ENCODE measurements at places on chromosomes 11 and 22.

GRCh38 chr22:49564054-49564453, 263.6 kb downstream of the BRD1 start:
- H3K4me3 ChIP-seq: no peak overlapping the region
- H3K27ac ChIP-seq: no peak overlapping the region
- H3K27me3 ChIP-seq: no peaks in the 10 kb centered on the region
- H3K4me1 ChIP-seq: peaks cover 2% of the 10 kb centered on the region
- DNase-seq: no peak
- no peaks in the 10 kb centered on the region for H3K36me3 ChIP-seq

DNA sequence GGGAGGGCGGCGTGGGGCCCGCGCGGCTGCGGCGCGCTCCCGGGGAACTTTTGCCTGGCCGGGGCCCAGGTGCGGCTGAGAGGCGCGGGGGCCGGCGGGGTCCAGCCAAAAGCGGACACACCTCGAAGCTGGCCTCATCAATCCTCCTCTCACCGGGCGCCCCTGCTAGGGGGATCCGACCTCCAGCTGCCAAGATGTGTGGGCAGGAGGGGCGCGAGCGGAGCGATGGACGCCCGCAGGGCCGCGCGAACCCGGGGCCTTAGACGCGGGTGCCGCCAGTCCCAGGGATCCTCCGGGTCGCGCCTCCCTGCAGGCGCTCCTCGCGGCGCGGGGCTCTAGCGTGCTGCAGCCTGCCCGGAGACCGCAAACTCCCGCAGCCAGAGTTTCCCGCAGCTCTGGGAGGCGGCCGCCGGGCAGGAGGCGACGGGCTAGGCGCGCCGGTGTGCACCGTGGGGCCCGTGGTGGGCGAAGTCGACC, 785 bp downstream of the IGSF9B start:
- no peak for DNase-seq
- H3K4me1 ChIP-seq: peaks cover 28% of the 10 kb centered on the region
- H3K27ac ChIP-seq: peak overlapping the region; percentile 16
- H3K36me3 ChIP-seq: no peaks in the 10 kb centered on the region
- H3K27me3 ChIP-seq: peaks cover 14% of the 10 kb centered on the region
- H3K4me3 ChIP-seq: peak overlapping the region; percentile 89

DNA sequence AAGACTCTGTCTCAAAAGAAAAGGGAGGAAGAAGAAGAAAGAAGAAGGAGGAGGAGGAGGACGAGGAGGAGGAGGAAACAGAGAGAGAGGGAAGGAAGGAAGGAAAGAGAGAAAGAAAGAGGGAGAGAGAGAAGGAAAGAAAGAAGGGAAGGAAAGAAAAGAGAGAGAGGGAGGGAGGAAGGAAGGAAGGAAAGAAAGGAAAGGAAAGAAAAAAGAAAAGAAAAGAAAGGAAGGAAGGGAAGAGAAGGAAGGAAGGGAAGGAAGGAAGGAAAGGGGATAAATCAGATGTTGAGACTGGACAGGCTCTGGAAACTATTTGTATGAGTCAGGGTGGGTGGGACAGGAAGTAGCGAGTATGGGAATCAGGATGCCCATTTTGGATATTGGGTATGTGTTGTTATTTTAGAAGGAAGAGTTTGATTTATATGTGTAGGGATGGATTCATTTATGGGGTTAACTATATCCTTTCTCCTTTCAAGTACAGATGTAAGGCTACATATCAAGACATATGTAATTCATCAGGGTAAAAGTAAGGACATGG, 6.0 kb upstream of the RPL3 start:
- no peak overlapping the region for H3K4me3 ChIP-seq
- H3K27ac ChIP-seq: peak overlapping the region; percentile 67
- no peak for DNase-seq
- H3K4me1 ChIP-seq: no peaks in the 10 kb centered on the region
- no peaks in the 10 kb centered on the region for H3K27me3 ChIP-seq

- H3K27ac ChIP-seq: no peak overlapping the region
- H3K4me1 ChIP-seq: peaks cover 13% of the 10 kb centered on the region
- H3K4me3 ChIP-seq: no peak overlapping the region
- DNase-seq: no peak
- H3K27me3 ChIP-seq: no peaks in the 10 kb centered on the region
Measured at GRCh38 chr11:67648140-67648795, 2.3 kb downstream of the ACY3 start.

DNA sequence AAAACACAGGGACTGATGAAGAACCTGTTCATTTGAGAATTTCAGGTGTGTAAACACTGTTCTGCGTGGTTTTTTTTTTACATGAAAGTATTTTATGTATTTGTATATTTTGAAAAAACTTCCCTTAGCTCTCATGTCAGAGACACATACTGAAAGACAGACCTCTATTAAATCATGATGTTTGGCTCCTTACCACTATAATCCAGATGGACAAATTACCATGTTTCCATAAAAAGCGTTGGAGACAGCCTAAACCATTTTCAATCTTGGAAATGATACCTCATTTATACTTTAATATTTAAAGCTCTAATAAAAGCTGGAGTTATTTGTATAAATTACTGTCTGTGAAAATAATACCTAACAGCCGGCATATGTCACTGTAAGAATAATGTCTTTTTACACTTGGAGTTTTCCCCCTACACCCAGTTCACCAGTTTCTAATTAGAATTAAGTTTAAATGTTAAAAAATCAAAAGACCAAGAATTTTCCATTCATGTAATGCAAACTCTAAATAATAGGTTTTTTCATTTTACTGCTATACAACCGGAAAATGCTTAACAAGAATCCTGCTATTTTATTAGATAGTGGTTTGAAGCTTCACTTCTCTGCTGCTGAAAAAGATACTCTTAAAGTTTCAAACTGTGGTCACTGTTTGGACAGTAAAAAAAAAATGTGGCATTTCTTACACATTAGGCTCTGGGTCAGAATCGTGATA, 30.8 kb downstream of the APLP2 start:
- no peaks in the 10 kb centered on the region for H3K36me3 ChIP-seq
- no peaks in the 10 kb centered on the region for H3K27me3 ChIP-seq
- DNase-seq: no peak
- H3K4me1 ChIP-seq: peaks cover 8% of the 10 kb centered on the region
- no peak overlapping the region for H3K4me3 ChIP-seq

- no peaks in the 10 kb centered on the region for H3K36me3 ChIP-seq
- H3K4me1 ChIP-seq: peaks cover 11% of the 10 kb centered on the region
- H3K27me3 ChIP-seq: peaks cover 23% of the 10 kb centered on the region
- H3K4me3 ChIP-seq: no peak overlapping the region
- no peak for DNase-seq
Measured at GRCh38 chr11:64607381-64607985, 16.5 kb downstream of the SLC22A12 start.

DNA sequence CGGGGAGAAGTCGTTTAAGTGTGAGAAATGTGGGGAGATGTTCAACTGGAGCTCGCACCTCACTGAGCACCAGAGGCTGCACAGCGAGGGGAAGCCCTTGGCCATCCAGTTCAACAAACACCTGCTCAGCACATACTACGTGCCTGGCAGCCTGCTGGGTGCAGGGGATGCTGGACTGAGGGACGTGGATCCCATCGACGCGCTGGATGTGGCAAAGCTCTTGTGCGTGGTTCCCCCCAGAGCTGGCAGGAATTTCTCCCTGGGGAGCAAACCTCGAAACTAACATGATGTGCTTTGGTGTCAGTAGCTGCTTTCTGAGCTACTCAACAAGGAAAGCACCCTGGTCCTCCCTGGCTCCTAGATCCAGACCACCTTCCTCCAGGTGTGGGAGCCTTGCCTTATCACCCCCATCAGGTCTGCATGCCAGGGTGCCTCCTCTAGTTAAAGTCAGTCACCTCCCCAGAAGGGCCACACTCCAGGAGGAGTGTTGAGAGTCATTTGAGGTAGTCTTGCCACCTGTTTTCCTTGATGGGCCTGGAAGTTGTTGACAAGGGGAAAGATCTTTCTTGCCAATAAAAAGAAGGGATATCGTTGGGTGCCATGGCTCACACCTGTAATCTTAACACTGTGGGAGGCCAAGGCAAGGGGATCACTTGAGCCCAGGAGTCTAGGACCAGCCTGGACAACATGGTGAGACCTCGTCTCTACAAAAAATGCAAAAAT, 12.9 kb downstream of the ZNF74 start:
- H3K27me3 ChIP-seq: no peaks in the 10 kb centered on the region
- H3K27ac ChIP-seq: no peak overlapping the region
- H3K4me1 ChIP-seq: peaks cover 9% of the 10 kb centered on the region
- no peak for DNase-seq
- peaks cover 7% of the 10 kb centered on the region for H3K36me3 ChIP-seq

- no peak overlapping the region for H3K4me3 ChIP-seq
- H3K36me3 ChIP-seq: no peaks in the 10 kb centered on the region
- no peaks in the 10 kb centered on the region for H3K27me3 ChIP-seq
Measured at GRCh38 chr22:44111562-44112155, 69.1 kb upstream of the PARVG start.

GRCh38 chr11:111974446-111974845, 37.3 kb downstream of the DIXDC1 start:
- peaks cover 17% of the 10 kb centered on the region for H3K4me1 ChIP-seq
- H3K36me3 ChIP-seq: peaks cover 3% of the 10 kb centered on the region
- H3K4me3 ChIP-seq: no peak overlapping the region
- DNase-seq: no peak
- H3K27me3 ChIP-seq: peaks cover 20% of the 10 kb centered on the region

DNA sequence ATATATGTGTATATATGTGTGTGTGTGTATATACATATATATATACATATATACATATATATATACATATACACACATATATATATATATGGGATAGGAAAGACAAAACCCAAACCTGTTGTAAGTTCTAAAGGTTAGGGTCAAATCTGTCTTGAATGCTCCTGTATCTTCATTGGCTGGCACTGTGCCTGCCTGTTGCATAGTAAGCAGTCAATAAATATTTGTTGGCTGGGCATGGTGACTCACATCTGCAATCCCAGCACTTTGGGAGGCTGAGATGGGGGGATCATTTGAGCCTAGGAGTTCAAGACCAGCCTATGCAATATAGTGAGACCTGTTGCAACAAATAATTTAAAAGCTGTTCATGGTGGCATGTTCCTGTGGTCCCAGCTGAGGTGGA, 205.4 kb downstream of the DBX1 start:
- no peak for DNase-seq
- H3K27me3 ChIP-seq: peaks cover 23% of the 10 kb centered on the region
- H3K4me1 ChIP-seq: peaks cover 6% of the 10 kb centered on the region

DNA sequence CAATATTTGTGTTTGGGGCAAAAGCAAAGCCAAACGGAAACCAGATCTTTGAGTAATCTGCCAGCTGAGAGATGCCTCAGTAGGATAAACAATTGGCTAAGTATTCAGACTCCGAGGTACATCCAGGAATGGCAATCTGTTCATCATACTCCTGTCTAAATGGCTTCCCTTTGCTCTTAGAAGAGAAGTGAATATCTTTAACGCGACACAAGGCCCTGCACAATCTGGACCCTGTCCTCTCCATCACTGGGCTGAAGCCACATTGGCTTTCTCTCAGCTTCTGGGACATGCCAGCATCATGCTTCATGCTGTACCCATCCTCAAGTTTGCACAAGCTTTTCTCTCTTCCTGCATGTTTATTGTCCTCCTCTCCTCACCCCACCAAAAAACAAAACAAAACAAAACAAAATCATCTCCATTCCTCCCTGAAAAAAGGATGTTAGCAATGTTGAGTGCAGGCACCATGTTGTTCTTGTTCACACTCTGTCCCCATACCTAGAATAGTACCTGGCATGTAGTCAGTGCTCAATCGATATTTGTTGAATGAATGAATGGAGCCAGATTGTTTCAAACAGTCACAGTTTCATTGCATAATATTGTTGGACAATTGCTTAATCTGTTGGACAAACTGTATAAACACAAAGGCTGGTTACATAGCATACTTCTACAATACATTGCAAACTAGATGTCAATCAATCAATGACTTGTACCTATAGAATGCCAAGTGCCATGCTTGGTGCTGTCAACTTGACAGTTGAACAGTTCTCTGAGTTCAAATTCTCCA, 38.2 kb upstream of the SESN3 start:
- no peaks in the 10 kb centered on the region for H3K4me1 ChIP-seq
- H3K27ac ChIP-seq: no peak overlapping the region
- no peaks in the 10 kb centered on the region for H3K36me3 ChIP-seq
- H3K27me3 ChIP-seq: no peaks in the 10 kb centered on the region
- no peak for DNase-seq
- H3K4me3 ChIP-seq: no peak overlapping the region

DNA sequence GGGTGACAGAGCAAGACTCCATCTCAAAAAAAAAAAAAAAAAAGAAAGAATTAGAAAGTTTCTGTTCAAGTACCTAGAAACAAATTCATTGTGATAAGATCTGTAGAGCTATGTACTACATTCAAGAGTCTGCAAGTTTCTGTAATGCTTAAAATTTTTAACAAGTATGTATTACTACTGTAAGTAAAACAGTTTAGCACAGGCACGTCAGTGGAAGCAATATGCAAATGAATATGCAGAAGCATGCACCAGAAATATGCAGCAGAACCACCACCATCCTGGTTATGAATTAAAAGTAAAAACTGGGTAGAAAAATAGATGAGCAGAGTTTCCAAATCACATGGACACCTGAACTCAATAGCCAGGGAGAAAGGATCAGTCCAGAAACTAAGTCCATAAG, 19.3 kb downstream of the SBF2 start:
- no peak overlapping the region for H3K4me3 ChIP-seq
- H3K4me1 ChIP-seq: peaks cover 13% of the 10 kb centered on the region
- H3K27ac ChIP-seq: no peak overlapping the region
- H3K36me3 ChIP-seq: peaks cover 2% of the 10 kb centered on the region

GRCh38 chr22:46079093-46079860, 71.0 kb upstream of the PPARA start:
- H3K27ac ChIP-seq: no peak overlapping the region
- H3K27me3 ChIP-seq: no peaks in the 10 kb centered on the region
- no peak for DNase-seq

DNA sequence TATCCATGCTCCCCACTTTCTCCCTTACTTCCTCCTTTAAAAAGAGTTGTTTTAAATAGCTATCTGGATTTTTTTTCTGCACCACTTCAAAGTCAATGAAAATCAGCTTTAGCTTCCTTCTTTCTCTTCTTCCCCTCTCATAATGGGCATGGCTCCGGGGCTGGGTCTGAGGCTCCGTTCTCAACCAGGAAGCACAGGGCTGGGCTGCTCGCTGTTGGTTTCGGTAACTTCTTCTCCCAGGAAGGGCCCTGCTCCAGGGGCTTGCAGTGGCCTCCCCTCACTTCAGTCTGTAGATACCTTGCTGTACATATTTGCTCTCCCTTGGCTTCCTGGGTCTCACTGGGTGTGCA, 23.8 kb downstream of the MICAL2 start:
- H3K36me3 ChIP-seq: peaks cover 2% of the 10 kb centered on the region
- peak overlapping the region; percentile 56 for H3K4me3 ChIP-seq
- H3K27me3 ChIP-seq: no peaks in the 10 kb centered on the region
- H3K4me1 ChIP-seq: peaks cover 26% of the 10 kb centered on the region
- no peak for DNase-seq
- peak overlapping the region; percentile 72 for H3K27ac ChIP-seq

GRCh38 chr22:42367980-42368378, 64.2 kb downstream of the NFAM1 start:
- H3K4me3 ChIP-seq: peak overlapping the region; percentile 96
- H3K27ac ChIP-seq: no peak overlapping the region
- peaks cover 2% of the 10 kb centered on the region for H3K36me3 ChIP-seq
- DNase-seq: no peak
- peaks cover 23% of the 10 kb centered on the region for H3K27me3 ChIP-seq

Data from T-helper 17 cell (primary cell).